ENCODE measurements at places on chromosomes 16 and 17.

- DNase-seq, result no peak
Observed at GRCh38 chr17:57668332-57668731, 76.8 kb downstream of the CCDC182 start.

DNA sequence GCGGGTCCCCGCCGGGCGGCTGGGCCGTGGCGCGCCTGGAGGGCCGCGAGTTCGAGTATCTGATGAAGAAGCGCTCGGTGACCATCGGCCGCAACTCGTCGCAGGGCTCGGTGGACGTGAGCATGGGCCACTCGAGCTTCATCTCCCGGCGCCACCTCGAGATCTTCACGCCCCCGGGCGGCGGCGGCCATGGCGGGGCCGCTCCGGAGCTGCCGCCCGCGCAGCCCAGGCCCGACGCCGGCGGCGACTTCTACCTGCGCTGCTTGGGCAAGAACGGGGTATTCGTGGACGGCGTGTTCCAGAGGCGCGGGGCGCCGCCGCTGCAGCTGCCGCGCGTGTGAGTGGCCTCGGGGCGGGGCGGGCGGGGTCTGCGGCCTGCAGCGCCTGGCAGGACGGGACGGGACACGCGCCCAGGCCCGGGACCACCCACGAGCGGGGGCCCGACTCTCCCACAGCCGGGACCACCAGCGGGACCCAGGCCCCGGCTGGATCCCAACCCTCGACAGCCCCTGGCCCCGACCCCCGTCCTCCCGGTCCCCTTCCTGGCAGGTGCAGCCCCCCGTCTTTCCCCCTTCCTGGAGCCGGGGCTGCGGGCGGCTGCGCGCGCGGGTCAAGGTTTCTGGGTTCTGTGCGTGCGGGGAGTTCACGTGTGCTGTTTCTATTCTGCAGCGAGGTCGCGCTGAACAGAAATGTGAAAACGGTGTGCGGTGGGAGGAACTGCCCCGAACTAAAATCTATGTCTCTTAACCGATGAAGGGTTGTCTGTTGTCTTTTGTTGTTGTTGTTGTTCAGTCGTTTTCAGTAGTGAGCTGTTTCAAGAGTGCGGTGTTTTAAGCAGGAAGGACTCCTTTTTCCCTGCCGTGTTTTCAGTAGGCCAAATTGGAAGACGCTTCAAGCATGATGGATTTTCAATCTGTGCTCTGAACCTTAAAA lies 705 bp downstream of the FOXK2 start:
- peak; percentile 71 for DNase-seq

DNA sequence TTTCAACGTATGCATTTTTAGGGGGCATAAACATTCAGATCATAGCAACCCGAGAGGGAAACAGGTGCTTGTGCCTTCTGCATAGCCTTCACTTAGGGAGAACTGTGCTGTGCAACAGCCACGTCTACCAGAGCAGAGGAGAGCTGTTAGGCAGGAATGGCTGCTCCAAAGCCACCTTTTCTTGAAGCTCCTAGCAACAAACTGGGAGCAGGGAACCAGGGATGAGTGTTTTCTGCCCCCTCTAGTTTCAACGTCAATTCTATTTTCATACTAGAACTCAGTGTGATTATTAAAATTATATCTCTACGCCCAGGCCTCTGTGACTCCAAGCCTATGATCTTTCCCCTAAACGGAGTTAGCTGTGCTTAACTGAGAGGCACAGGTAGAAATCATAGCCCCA lies 290.0 kb downstream of the HAPSTR1 start:
- no peak for DNase-seq

DNA sequence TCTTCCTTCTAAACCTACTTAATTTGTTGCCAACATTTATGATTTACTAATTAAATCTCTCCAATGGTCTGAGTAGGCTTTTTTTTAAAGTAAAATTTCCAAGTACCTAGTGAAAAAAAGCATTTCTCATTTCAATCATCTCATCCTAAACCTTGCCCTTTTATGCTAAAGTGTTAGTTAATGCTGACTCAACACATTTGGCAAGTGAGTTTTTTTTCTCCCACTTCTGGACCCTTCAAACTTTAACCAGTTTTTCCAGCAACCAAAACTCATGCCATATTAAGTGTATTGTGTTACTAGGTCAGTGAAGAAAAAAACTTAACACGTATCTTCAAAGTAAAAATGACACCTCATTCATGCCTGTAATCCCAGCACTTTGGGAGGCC lies 5.3 kb downstream of the AP1G1 start:
- no peak for DNase-seq

DNA sequence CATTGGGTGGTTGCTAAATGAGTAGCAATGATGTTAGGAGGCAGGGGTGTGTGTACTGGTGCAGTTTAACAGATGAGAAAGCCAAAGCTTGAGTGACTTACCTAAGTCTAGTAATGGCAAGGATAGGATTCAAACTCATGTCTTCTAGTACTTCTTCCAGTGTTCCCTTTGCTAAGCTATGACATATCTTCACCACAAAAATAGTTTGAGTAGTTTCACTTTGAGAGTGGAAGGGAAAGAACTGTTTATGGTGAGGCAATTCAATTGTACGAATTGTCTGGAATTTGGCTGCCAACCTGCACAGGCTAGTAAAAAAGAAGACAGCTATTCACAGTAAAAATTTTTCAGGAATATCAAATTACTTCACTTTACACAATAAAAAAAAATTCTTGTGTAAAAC lies 138.0 kb downstream of the NLK start:
- no peak for DNase-seq

DNA sequence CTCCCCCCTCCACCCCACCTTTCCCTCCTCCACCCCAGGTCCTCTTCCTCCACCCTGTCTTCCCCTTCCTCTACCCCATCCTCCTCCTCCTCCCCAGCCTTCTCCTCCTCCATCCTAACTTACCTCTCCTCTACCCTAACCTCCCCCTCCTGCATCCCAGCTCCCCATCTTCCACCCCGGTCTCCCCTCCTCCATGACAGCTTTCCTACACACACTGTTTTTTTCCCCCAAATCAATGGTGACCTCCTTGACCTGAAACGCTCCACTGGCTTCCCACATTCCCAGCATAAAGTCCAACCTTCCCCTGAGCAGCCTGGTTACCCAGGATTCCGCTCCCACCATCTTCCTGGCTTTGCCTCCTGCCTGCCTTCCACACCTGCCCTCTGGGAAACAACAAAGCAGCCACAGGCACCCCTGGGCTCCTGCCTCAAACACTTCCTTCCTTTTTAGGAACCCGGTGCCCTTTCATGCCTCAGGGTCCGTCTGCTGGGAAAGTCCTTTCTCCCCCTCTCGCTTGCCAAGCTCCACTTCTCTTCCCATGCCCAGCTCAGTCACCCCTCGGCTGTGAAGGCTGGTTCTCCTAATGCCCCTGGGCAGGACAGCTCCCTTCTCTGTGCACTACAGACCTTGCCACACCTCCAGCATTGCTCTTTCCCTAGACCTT lies 2.1 kb downstream of the RGS9 start:
- DNase-seq, result no peak

DNA sequence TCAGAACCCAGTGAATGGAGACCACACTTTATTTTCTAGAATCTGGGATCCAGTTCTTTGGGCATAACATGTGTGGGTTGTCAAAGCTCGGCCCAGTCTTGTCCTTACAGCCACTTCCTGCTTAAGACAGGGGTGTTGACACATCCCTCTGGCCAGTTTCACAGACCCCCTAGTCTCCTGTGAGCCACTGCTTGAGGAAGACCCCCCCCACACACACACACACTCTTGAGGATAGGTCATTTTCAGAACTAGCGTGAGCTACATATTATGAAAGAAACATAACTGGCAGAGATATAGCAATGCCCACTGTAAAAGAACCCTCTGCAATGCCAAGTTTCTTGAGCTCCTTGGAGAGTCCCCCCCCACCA lies 3.2 kb upstream of the PDK2 start:
- DNase-seq, result no peak

DNA sequence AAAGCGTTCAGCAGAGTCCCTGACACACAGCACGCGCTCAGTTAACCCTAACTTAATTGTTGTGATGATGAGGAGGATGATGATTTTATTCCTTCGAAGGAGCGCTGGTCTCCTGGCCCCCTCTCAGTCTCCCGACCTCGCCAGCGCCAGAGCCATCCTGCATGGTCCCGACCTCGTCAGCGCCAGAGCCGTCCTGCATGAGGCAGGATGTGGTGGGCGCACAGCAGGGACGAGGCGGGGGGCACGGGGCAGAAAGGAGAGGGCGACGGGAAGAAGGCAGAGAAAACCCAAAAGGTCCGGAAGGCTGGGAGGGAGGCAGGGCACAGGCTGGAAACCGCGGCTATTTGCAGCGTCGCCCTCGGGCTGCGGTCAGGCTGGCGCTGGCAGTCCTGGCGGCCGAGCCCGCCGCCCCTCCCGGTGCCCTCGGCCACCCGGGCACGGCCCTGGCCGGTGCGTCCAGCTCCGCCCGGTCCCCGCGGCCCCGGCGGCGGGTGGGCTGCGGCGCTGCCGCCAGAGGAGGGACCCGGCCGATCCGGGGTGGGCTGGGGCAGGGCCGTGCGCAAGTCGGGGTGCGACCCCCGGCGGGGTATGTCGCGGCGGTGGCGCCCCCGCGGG lies 3.0 kb upstream of the TAC4 start:
- DNase-seq, result no peak

- DNase-seq, result peak; percentile 21
Observed at GRCh38 chr16:57277586-57277985, 6.9 kb downstream of the PLLP start.
